Stimulated activated CD4-positive, alpha-beta T cell treated with anti-CD3 and anti-CD28 coated beads, Interleukin-15, amount 100 ng/mL, for 24 hours (primary cell): ENCODE measurements at places on chromosomes 7 and 10.

- DNase-seq = no peak
Observed at GRCh38 chr10:129426606-129427005, 40.4 kb upstream of the MGMT start.

- no peak for DNase-seq
Observed at GRCh38 chr7:95316588-95316987, 7.7 kb downstream of the PON1 start.

GRCh38 chr10:30058570-30059132 lies 735 bp downstream of the JCAD start:
- DNase-seq = no peak

DNA sequence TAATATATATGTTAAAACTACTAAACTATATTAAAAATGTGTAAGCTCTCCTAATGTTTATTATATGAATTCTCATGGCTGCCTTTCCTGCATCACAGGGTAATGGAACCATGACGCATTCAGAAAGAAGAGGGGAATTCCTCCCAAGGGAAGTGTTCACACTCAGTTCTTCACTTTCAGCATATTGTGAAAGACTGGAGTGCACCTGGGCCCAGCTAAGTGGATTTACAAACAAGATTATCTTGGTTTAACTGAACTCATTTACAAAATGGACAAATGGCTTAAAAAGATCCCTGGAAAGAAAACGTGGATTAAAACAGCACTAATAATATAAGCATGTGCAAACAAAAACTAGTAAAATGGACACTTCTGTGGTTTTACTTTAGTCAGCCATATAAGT lies 149.8 kb downstream of the DOCK4 start:
- no peak for DNase-seq

GRCh38 chr10:103232131-103232673 lies 13.5 kb upstream of the RPEL1 start:
- DNase-seq = no peak
